Hepatocyte (in vitro differentiated cells): ENCODE measurements at places on chromosomes 13 and 19. TPM values are rescaled to one million over a fixed set of nuclear protein-coding genes. Genes with fewer than 3 reads are reported as not detected.
A peak's percentile ranks its signal among the peaks of the same experiment; 100 is the strongest.

Gene CEBPG
- 26.2 and 33.1 TPM in 2 replicates for polyA plus RNA-seq

Gene ZNF490
- 1.8 and 2.3 TPM in 2 replicates for polyA plus RNA-seq

- no peak for DNase-seq
These were observed 593.0 kb downstream of the UQCRFS1 start for GRCh38 chr19:28619816-28620429.

- DNase-seq = peak; percentile 90
These were observed at the start of gene DPF1 for GRCh38 chr19:38224014-38224862. Gene DPF1 (minus strand): TSS chr19:38224222. CDS start chr19:38224142, 80 bp downstream.

DNA sequence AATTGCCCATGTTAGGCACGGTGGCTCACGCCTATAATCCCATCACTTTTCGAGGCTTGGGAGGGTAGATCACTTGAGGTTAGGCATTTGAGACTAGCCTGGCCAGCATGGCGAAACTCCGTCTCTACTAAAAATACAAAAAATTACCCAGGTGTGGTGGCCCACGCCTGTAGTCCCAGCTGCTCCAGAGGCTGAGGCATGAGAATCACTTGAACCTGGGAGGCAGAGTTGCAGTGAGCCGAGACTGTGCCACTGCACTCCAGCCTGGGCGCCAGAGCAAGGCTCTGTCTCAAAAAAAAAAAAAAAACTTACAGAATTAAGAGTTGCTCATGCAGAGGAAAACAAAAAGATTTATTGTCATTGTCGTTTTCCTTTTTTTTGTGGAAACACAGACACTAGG lies 3.4 kb upstream of the PSMC4 start:
- no peak for DNase-seq

DNA sequence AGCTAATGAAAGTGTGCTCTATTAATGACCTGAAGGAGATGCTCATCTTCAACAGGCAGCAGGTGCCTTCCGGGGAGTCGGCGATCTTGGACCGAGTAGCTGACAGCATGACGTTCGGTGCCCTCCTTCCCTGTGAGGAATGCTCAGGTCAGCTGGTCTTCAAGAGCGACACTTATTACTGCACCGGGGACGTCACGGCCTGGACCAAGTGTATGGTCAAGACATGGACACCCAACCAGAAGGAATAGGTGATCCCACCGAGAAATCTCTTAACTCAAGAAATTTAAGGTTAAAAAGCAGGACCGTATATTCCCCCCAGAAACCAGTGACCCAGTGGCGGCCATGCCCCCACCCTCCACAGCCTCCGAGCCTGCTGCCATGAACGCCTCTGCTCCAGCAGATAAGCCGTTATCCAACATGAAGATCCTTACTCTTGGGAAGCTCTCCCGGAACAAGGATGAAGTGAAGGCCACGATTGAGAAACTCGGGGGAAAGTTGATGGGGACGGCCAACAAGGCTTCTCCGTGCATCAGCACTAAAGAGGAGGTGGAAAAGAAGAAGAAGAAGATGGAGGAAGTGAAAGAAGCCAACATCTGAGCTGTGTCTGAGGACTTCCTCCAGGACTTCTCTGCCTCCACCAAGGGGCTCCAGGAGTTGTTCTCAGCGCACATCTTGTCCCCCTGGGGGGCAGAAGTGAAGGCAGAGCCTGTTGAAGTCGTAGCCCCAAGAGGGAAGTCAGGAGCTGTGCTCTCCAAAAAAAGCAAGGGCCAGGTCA lies 22.8 kb upstream of the ANKRD10 start:
- DNase-seq = no peak

DNA sequence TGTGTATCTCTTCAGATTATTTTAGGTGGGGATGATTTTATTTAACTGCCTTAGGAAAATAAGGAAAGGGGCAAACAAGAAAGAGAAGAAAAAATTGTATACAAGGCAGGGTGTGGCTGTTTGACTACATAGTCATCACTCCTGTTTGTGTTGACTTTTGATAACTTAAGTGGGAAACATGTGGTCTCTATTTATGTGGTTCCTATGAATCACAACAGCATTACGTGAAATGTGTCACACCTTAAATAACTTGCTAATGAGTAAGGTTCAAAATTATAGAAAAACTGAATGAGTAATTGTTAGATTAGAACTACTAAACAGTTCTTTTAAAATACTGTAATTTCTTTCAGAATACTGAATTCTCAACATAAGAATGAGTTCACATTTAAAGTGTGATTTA lies 69.3 kb downstream of the LMO7 start:
- DNase-seq = no peak

DNA sequence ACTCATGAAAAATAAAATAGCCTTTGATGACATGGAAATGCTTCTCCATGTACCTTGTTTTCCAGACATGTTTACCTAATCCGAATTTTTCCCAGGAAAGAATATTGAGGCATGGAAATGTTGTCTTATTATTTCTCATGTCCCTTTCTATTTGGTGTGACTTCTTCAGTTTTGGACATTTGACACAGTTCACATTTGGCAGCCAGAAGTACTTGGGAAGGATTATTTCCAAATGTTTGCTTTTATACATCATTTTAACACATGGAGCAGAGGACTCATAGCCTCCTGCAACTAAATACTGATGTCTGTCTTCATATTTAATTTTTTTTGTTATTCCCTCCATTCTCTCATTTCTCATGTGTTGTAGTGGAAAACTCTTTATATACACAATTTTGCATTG lies 94.3 kb downstream of the POSTN start:
- no peak for DNase-seq

DNA sequence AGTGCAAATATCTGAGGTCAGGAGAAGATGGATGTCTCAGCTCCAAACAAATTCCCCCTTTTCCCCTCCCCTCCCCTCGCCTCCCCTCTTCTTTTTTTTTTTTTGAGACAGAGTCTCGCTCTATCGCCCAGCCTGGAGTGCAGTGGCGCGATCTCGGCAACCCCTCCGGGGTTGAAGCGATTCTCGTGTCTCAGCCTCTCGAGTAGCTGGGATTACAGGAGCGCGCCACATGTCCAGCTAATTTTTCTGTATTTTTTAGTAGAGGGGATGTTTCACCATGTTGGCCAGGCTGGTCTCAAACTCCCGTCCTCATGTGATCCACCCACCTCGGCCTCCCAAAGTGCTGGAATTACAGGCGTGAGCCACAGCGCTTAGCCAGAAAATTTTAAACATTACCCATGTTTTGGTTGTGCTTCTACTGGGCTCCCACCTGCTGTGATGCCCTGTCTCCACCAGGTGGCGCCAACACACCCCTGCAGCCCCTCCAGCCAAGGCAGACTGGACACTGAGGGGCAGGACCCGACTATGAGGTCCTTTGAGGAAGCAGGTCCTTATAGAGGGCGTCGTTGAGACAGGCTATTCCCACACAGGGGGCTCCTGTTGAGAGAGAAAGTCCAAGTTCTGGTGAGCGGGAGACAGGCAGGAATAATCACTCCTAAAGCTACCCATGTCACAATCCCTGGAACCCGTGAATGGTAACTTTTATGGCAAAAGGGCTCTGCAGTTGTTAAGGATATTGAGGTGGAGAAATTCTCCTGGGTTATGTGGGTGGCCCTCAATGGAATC lies 6.3 kb downstream of the ERICH4 start:
- peak; percentile 73 for DNase-seq

Gene REEP6
- 179 and 218 TPM in 2 replicates for polyA plus RNA-seq

- DNase-seq = peak; percentile 29
These were observed 838 bp upstream of the MYADM start for GRCh38 chr19:53866865-53867224.

Gene CC2D1A
- polyA plus RNA-seq = 40.9 and 43.3 TPM in 2 replicates

Gene WDR87
- polyA plus RNA-seq = 0.11 TPM in 1 of 2 replicates, not detected in the other

Gene OR4F17
- not detected in 2 replicates for polyA plus RNA-seq

Gene ZNF784
- 5.5 and 10.0 TPM in 2 replicates for polyA plus RNA-seq
